ENCODE measurements at places on chromosomes 3 and 15. TPM values are rescaled to one million over a fixed set of nuclear protein-coding genes. Genes with fewer than 3 reads are reported as not detected.

The ARPIN gene
- not detected for total RNA-seq

The PDZRN3 gene
- 0.19 TPM for total RNA-seq

The GRM7 gene
- not detected for total RNA-seq

The MORC1 gene
- total RNA-seq, result not detected

The ADGRG7 gene
- not detected for total RNA-seq

The NAA50 gene
- total RNA-seq, result 99.9 TPM

The DNAJC19 gene
- 49.9 TPM for total RNA-seq

DNA sequence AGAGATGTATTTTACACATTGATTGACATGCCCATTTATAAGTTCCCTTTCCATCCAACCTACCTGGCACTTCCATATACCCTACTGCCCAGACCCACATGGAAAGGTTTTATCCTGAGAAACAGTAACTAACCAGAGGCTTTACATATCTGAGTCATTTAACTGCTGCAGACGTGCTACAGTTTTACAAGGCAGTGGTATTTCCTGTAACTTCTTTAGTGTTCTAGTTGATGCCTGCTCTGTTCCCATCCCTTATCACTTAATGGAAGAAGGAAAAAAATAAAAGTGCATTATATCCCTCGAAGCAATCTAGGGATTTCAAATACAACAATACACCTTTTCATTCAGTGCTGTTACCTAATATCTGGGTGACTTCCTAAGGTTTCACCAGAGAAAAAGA, 107.1 kb downstream of the TMCO5A start:
- DNase-seq, result no peak

DNA sequence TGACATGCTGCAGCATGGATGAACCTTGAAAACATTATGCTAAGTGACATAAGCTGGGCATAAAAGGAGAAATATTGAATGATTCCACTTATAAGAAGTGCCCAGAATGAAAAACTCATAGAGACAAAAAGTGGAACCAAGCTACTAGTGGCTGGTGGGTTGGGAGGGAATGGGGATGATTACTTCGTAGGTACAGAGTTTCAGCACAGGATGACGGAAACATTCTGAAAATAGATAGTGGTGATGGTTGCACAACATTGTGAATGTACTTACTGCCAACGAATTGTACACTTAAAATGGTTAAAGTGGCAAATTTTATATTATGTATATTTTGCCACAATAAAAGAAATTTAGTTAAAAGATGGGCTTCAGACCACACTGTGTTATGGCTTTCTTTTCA, 93.6 kb downstream of the RPLP1 start:
- no peak for DNase-seq

GRCh38 chr15:93779341-93779740, 452.0 kb upstream of the MCTP2 start:
- DNase-seq, result no peak

DNA sequence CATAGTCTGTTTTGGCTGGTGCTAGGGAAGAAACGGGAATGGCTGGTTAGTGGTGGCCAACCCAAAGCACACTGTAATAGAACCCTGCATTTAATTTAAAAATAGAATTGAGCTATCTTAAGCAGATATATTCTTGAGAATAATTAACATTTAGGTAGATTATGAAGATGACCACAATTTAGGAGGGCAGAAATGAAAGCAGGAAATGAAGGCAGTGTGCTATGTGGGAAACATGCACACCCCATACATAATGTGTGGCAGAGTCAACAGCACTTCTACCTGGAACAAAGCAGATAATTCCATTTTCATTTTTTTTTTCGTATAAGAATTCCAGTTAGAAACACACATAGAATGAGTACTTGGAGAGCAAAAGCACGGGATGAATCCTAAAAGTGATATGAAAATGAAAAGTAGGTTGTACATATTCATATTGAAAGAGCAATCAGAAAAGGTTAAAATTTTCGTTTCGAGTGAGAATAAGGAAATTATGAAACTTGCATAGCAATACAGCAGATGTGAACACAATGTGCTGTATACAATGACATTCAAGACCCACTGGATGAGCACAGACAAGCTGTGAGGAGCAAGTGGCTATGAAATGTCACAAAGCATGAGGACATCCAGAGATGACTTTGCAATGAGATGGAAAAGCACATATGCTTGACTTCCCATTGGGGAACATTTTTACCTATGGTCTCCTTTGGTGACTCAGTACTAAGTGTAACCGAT, 102.6 kb downstream of the TFG start:
- DNase-seq, result no peak

- no peak for DNase-seq
Measured at GRCh38 chr15:85652457-85652856, 142.3 kb downstream of the KLHL25 start.

GRCh38 chr15:75213768-75214221, 12.1 kb downstream of the C15orf39 start:
- DNase-seq, result no peak

DNA sequence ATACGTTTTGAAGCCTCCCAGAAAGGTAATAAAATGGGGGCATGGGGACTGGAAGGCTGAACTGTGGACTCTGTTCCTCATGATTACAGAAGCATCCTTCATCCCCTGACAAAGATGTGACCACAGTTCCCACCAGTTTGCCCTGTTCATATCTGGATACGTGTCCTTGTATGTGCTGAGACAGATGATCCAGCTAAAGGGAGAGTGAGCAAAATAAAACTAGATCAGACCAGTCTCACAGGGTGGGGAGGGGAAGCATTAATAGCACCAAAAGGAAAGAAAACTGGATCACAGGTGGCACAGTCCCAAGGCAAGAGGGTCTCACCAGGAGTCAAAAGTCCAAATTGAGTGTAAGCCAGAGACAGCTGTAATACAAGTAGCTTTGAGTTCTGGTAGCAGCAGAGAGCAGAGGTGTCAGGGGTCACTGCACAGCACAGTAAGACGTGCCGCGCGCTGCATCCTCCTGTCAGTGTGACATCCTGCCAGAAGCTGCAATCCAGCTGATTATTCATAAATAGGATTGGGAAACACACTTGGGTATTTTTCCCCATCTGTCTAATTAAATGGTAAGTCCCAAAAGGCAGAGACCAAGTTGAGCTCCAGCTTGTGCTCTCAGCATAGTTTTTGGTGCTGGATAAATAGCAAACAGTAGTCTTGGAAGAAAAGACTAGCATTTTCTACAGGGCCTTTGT, 560.0 kb upstream of the CFAP20DC start:
- no peak for DNase-seq

DNA sequence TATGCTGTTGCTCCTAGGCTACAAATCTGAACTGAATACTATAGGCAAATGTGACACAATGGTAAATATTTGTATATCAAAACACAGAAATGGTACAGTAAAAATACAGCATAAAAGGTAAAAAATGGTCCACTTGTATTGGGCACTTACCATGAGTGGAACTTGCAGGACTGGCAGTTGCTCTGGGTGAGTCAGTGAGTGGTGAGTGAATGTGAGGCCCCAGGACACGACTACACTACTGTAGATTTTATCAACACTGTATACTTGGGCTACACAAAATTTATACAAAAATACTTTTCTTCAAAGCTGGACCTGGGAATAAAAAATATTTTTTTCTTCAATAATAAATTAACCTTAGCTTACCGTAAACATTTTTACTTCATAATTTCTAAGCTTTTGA, 41.6 kb upstream of the DUT start:
- DNase-seq, result no peak

DNA sequence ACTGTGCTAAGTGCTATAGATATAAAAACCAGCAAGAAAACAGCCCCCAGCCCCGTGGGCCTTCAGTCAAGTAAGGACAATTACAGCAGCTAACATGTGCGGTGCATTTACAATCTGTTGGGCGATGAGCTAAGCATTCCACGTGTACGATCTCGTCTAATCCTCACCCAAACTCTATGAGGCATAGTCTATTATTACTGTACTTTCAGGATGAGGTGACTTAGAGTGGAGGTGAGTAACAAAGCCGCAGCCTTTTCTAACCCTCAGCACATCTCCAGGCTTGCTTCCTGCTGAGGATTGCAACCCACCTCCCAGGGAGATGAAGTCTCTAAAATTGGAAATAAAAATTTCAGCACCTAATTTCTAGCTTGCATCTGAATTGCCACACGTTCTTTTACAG, 53.2 kb upstream of the MCF2L2 start:
- no peak for DNase-seq

DNA sequence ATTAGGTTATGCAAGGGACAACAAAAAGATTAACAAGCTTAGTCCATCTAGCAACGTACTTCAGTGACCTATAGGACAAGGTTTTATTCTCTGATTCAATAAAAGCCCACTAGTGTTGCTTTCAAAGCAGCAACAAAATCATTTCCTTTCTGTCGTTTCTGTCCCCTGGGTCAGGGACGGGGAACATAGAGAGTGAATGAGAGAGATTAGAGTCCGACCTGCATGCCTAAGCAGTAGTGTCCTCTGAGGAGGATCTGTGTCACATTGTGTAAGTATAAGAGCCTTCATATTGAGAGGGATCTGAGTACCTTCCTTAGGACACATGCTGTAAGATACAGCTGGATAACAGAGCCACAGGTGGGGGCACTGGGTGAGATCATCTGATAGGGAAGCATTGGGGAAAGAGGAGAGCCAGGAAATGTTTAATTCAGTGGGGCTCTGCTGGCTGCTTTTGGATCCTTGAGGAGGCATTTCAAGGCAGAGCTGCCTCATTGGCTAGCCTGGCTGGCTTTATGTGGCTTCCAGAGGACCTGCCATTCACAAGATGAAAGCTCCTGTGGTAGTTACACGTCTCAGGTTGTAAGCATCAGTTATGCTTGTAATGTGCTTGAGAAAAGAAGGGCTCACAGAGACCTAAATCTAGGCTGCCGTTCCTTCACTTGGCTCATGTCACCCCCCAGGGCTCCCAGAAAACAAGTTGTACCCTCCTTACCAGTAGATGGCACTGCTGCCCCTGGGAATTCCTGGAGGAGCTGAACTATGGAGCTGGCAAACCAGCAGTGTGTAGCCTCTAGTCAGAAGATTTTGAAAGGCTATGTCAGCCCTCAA, 2.7 kb downstream of the TMEM108 start:
- peak; percentile 21 for DNase-seq

DNA sequence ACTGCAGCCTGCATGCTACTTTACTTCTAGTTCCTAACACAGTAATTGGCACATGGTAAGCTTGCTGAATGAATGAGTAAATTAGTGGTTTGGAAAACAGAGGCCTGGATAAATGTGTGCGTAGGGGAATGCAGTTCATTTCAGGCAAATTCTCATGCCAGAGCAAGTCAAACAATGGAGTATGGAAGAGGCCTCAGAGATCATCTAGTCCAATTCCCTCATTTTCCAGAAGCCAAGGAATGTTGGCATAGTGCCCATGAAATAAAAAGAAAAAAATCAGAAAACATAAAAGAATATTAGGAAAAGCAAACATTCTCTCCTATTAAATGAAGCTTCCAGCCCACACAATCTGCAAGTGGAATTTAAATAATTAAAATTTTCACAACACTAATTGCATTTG, 92.4 kb downstream of the MB21D2 start:
- no peak for DNase-seq

GRCh38 chr15:75007216-75007615, 11.9 kb downstream of the SCAMP5 start:
- no peak for DNase-seq

DNA sequence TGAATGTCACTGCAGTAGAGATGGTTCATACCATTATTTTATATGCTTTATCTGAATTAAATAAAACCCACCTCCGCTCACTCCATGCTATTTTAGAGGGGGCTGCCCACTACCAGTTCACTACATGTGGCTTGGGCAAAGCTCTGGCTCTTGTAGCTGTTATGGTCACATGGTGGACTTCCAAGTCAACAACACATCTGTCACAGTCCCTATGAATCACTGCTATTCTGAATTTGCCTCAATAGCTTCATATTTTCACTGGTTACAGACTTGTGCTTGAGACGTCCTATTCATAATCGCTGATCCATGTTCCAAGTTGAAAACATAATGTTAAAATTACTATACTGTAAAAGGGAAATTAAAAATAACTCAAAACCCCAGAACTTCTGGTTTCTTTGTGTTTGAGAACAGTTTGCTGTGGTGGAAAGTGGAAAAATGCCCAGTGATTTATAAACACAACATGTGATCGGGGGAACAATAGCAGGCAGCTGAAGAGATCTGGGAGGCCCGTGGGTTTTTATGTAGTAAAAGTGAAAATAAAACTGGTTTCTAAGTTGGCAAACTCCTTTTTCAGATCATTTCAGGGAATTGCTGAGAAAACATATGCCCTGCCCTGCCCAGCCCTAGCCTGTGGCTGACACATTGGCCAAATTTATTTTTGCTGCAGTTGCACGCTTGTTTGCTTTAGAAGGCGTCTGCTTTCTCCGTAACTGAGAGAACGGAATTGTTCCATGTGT, 128.8 kb upstream of the PRR23C start:
- DNase-seq, result peak; percentile 23

DNA sequence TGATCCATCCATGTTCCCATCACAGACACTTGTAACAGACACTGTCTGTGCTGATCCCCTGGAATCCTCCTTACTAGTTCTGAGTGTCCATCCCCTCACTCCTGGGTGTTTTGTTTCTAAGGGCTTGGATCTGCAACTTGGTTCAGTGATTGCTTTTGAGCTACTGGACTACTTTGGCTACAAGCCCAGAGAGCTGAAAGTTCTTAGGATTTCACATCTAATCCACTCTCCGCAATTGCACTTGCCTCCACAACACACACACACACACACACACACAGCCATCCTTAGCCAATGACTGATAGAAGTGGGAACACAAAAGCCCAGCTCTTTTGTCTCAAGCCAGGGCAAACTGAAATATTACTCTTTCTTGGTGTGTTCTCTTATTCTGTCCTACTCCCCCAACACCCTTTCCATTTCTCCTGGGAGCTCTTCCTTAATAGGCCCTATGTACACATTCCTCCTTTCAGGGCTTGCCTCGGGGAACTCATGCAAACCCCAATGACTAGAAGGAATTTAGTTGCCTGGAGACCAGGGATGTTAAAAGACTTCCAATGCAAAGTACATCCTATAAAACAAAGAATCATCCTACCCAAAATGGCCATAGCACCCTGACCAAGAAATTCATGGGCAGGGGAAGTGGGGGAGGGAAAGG, 206.1 kb upstream of the UBE2E2 start:
- DNase-seq, result no peak

- DNase-seq, result no peak
Measured at GRCh38 chr3:18866899-18867298, 281.4 kb upstream of the KCNH8 start.

DNA sequence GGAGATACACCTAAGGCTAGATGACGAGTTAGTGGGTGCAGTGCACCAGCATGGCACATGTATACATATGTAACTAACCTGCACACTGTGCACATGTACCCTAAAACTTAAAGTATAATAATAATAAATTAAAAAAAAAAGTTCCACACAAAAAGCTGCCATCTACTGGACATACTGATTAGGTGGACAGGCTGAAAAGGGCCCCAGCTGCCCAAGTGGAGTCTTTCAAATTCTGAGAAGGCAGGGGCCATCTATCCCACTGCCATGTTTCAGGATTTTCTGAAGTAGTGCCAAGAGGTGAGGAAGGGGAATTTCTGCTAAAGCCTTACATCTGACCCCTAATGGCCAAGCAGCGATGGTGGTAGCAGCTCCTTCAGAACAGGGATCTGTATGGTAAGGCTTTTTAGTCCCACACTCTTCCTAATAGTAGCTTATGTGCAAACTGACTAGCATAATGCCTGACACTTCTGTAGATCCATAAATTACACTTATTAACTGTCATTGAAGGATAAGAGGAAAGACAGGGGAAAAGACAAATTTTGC, 7.7 kb downstream of the FSTL1 start:
- no peak for DNase-seq

GRCh38 chr15:69474846-69475455, 22.3 kb downstream of the RPLP1 start:
- no peak for DNase-seq

GRCh38 chr15:95247071-95247984, 1016.0 kb downstream of the MCTP2 start:
- DNase-seq, result no peak
